Kidney epithelial cell (primary cell): ENCODE measurements at places on chromosomes 7 and 10. TPM values are rescaled to one million over a fixed set of nuclear protein-coding genes. Genes with fewer than 3 reads are reported as not detected.

- DNase-seq = no peak
Observed at GRCh38 chr10:73404690-73405089, 9.2 kb downstream of the ANXA7 start.

GRCh38 chr10:89829887-89830269, 128.5 kb downstream of the KIF20B start:
- DNase-seq = no peak

DNA sequence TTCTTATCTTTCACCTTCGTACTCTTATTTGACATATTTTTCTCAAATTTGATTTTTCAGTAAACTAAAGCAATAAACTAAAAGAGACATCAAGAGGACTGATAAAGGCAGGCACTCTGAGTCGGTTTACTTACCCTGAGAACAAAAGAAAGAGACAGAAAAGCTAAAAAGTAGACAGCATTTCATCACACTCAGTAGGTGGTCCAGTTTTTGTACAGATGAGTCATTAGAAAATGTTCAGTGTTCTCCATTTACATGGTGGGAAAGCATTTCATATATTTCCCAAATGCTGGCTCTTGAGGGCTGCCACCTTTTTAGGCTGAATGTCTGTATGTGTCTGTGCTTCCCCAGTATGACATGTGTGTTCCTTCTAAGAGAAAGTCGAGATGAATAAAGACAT, 52.7 kb downstream of the NHLRC2 start:
- no peak for DNase-seq

The NKX1-2 gene
- total RNA-seq = not detected in 2 replicates

DNA sequence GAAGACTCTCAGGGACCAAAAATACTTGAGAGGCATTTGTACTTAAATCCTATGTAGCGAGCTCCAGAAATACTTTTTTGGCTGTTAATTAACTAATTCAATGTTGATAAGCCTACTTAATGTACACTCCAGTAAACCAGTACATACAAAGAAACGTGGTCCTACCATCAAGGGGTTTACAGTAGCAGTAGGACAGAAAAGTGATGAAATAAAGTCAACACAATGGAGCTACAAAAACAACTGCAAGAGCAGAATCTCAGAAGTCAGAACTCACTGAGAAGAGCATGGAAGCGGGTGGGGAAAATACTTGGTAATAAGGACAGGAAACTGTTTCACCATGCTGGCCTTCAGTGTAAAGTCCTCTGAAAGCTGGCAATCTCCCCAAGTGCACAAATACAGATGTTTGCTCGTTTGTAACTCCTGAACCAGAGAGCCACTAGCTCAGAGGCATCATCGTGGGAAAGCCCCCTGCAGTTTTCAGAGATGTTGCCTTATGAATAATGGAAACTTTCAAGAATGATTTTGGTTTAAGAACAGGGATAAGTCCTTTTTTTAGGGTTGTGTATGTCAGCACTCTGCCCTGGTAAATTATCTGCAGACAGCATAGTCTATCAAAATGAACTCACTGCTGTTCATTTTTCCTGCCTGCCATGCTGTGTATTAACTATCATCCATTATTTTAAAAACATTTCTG, 233.2 kb downstream of the SORCS1 start:
- no peak for DNase-seq

The ETV1 gene
- 3.8 and 6.1 TPM in 2 replicates for total RNA-seq

DNA sequence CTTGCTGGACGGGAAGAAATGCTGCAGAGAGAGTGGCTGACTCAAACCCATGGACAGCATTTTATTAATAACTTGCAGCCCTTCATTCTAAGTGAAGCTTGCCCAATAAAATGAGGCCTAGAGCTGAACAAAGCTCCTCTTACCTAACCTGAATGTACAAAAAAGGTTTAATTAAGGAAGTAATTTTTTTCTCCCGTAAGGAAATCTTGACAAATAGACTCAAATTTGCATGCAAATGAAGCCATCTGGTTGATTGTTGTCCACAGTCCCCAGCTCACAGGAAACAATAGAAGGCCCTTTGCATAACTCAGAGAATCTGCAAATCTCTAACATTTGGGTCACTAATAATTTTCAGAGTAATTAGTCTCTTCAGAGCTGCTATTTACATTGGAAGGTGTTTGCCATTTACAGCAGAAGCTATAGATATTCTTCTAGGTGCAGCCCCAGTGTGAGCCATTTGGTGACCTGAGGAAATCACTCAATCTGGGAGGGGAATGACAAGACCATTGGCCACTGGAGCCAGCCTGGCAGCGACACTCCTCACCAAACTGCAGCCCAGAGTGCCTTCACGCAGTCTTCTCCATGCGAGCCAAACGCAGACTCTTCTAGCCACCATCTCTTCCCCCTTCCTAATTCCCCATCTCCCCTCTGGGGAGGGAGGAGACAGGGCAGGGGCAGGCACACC, 483.0 kb upstream of the C7orf33 start:
- DNase-seq = no peak

DNA sequence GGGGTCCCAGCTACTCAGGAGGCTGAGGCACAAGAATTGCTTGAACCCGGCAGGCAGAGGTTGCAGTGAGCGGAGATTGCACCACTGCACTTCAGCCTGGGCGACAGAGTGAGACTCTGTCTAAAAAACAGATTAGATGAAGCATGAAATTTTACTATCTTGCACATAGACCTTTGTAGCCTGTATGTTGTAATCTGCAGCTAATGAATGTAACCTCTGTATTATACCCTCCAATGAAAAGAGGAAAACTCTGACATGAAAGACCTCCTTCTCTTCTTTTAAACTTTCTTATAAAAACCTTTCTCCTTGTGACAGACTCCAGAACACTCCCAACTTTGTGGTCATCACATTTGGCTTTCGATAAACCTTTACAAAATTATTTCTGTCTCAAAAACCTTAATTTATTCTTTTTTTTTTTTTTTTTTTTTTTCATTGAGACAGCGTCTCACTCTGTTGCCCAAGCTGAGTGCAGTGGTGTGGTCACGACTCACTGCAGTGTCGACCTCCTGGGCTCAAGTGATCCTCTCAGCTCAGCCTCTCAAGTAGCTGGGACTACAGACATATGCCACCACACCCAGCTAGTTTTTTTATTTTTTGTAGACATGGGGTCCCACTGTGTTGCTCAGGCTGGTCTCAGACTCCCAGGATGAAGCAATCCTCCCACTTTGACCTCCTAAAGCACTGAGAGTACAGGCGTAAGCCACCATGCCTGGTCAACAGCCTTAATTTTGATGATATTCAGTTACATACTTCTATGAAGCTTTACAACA, 97.4 kb downstream of the SVOPL start:
- peak; percentile 21 for DNase-seq

DNA sequence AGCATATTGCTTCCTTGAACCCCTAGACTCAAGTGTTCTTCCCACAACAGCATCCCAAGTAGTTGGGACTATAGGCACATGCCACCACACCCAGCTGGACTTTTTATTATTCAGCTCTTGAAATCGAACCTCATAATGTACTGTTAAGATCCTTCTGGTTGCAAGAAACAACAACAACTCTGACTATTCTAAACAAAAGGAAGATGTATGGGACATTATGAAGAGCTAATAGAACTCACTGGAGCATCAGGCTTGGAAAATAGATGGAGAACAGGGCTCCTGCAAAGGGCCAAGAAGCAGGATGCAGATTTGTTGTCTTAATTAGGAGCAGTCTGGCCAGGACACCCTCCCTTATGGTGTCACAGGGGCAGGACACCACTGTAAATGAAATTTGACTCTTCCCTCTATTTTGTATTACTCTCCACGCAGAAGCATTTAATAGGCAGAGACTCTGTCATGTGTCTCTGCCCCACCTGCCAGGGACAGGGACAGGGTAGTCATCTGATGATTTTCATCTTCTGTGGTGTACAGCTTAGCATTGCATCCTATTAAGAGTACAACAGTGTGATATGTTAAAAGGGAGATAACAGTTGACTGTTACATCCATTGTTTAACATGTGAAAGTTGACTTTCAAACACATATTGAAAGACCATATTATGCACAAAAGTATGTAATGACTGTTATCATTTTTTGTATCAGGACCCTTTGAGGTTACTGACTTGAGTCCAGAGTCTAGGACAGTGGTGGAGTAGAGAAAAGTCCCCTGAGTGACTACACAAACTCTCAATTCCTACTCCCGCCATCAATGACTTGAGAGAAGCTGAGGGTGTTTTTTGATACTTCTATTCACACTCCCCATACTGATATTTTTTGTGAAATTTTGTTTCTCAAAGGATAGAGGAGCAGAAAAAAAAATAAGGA, 157.3 kb downstream of the LRRC4 start:
- DNase-seq = no peak

The PARG gene
- total RNA-seq = 28.9 and 29.3 TPM in 2 replicates

DNA sequence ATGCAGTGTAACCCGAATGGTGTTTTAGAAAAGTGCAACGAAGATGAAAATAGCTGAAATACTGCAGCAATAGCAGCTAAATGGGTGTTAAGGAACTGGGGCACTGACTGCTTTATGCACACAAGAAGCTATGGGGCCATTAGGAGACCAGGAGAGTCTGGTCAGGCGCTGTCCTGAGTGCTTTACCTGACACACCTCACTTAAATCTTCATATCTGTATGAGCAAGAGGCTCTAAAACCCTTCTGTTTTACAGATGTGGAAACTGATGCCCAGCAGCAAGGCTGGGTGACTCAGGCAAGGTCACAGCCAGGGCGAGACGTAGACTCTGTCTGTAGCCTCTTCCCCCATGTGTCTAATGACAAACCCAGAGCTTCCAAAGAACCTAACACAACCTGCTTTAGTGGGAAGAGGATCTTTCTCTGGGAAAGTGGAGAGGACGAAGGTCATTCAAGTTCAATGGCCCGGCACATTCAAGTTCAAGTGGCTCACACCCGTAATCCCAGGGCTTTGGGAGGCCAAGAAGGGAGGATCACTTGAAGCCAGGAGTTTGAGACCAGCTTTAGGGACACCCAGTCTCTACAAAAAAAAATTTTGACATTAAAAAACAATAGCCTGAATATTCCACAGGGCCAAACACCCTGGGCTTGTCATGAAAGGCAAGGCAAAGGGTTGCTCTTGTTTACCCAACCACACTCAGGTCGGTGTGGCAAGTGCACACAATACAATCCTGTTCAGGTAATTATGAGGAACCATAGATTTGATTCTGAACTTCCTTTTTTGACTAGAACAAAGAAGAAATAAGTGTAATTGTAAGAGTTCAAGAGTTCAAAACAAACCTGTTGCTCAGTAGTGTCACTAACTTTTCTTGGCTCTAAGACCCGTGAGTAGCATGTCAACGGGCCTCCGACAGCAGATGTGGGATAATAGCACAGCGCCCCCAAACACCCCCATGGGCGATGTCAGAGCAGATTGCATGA, 53.7 kb upstream of the KLF6 start:
- no peak for DNase-seq

The SLC18A3 gene
- total RNA-seq = not detected in 2 replicates
